ENCODE measurements at places on chromosomes 2 and 18.

DNA sequence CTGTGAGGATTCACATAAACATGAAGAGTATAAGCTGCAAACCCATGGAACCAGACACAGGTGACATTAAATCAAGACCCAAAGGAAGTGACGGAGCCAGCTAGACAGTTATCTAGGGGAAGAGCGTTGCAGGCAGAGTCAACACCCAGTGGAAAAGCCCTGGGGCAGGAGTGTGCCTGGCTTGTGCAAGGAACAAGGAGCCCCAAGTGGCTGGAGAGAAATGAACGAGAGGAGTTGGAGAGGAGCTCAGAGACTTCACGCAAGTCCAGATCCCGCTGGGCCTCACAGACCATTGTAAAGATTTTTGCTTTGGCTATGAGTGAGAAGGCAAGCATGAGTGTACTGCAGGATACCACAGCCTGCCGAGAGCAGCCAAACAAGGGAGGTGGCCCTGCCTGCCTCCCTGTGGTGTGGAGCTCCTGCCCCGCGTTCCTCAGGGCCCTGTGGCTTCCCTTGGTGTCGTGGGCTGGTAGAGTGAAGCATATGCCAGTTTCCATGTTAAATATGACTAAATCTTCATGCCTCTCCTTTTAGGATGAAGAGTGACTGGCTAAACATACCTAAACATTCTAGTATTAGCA is 88.2 kb downstream of the SP3 start:
- DNase-seq, result no peak

DNA sequence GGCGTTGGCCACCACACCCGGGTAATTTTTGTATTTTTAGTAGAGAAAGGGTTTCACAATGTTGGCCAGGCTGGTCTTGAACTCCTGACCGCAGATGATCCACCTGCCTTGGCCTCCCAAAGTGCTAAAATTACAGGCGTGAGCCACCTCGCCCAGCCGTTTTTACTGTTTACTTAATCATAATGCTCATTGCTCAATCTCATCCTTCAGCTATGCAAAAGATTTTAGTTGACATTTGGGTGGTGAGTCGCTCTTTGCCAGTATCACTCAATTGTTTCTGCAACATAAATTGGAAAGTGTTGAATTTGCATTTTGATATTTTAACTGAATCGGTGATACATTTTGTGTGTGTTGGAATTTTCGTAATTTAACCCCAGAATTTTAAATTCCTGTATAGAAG is 7.8 kb upstream of the ZNF532 start:
- DNase-seq, result no peak

- DNase-seq, result no peak
These were observed 163.1 kb upstream of the WDSUB1 start for GRCh38 chr2:159449504-159450124.

GRCh38 chr2:151525821-151526373 is 116.2 kb downstream of the RIF1 start:
- DNase-seq, result no peak

DNA sequence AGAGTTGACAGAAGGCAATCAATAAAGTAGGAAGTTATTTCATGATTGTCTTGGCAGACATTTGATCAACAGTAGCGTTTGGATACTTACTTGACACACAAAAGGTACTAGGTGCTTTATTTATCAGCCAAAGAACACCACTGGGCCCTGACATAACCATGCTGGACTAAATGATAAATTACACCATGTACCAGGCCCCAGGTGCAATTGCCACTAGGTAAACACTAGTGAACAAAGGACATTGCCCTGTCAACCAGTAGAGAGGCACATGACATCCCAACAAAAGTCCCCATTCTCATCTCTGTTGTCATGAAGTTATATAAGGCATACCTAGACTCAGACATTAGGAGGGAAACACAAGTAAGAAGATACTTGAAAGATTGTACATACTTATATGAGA is 747.2 kb downstream of the SATB2 start:
- no peak for DNase-seq
